Liver (tissue), 10 donors: ENCODE measurements at places on chromosomes 2 and 18. TPM values are rescaled to one million over a fixed set of nuclear protein-coding genes. Genes with fewer than 3 reads are reported as not detected.

DNA sequence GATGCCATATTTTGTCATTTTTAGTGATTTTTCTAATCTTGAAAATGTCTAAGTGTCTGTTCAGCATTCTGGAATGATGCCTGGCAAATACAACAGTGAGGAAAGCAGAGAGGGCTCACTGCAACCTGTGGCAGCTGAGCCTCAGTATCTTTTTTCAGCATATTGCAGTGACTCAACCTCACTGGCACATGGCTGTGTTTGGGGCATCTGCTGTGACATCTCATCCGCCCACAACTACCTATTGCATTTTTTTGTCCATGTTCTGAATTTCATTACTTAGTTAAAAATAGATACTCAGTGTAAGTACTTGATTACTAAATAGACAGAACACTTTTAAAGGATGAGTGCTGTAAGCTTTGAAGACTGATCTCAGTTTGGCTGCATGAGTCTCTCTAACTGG is 10.7 kb downstream of the BABAM2 start:
- DNase-seq = no peak

- DNase-seq = no peak
Measured at GRCh38 chr18:76764291-76764901, 58.0 kb upstream of the ZNF236 start.

DNA sequence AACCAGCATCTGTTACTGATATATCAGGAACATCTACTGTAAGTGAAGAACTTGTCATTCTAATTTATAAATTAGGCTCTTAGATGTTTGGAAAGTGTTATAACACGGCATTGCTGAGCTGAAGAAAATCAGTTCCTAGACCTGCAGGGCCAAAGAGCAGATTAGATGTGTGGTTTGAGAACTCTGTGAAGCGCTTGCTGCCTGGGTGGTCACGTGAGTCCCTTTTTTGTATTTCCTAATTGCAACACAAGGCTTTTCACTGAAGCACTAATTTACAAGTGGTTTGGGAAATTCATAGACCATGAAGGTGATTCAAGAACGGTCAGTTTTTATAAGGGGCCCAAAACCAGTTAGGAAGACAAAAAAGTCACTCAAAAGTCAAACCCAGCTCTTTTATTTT is 106.9 kb upstream of the SP3 start:
- no peak for DNase-seq

- DNase-seq = no peak
Measured at GRCh38 chr2:73217826-73218225, 3.8 kb downstream of the SMYD5 start.

Gene ARHGAP25
- 7.0 TPM for total RNA-seq

Gene GCG
- total RNA-seq = not detected

Gene ARHGAP15
- 17.9 TPM for total RNA-seq
